ENCODE measurements at places on chromosomes 1 and 21. TPM values are rescaled to one million over a fixed set of nuclear protein-coding genes. Genes with fewer than 3 reads are reported as not detected.

The ADGRB2 gene
- total RNA-seq, result 0.65 TPM

The SUSD4 gene
- total RNA-seq, result 0.07 TPM

The PLA2G5 gene
- total RNA-seq, result not detected

The TMEM51 gene
- total RNA-seq, result 48.1 TPM

DNA sequence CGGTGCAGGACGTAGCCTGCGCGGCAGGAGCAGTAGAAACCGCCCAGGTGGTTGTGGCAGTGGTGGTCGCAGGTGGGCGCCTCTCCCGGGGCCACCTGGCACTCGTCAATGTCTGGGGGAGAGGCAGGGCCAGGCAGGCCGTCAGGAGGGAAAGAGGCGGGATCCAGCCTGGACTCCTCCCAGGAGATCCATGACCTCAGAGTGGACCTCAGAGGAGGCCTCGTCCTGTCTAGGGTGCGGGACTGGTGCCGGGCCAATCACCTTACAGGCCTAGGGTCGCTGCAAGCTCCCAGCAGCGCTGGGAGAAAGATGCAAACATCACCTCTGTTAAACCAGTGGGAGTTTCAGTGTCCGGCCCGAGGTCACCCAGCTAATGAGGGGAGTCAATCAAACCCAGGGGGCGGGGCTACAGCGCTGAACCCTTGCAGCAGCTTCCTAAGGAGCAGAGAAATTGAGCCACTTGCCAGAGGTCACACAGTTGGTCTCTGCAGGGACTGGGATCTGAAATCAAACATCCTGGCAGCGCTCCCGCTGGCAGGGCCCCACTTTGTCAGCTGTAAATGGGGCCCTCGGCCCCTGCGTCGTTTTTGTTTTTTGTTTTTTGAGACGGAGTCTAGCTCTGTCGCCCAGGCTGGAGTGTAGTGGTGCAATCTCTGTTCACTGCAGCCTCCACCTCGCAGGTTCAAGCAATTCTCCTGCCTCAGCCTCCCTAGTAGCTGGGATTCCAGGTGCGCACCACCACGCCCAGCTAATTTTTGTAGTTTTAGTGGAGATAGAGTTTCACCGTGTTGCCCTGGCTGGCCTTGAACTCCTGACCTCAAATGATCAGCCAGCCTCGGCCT lies 1.4 kb downstream of the MASP2 start:
- no peak for DNase-seq

- DNase-seq, result no peak
These were observed 25.2 kb upstream of the GNPAT start for GRCh38 chr1:231215681-231216385.

Measured in epithelial cell of proximal tubule (primary cell).